Heart left ventricle (tissue), 16 donors: ENCODE measurements at places on chromosomes 6 and 20. TPM values are rescaled to one million over a fixed set of nuclear protein-coding genes. Genes with fewer than 3 reads are reported as not detected.

GRCh38 chr6:167691533-167692312 is 135.0 kb upstream of the AFDN start:
- H3K27ac ChIP-seq = no peak overlapping the region
- H3K4me3 ChIP-seq = no peak overlapping the region
- no peaks in the 10 kb centered on the region for H3K27me3 ChIP-seq
- H3K36me3 ChIP-seq = no peaks in the 10 kb centered on the region
- DNase-seq = peak; percentile 18

- no peak overlapping the region for H3K4me3 ChIP-seq
- no peak for DNase-seq
- no peak overlapping the region for H3K27ac ChIP-seq
- H3K36me3 ChIP-seq = no peaks in the 10 kb centered on the region
- no peaks in the 10 kb centered on the region for H3K27me3 ChIP-seq
- H3K4me1 ChIP-seq = no peaks in the 10 kb centered on the region
Observed at GRCh38 chr6:44738601-44739146, 351.2 kb downstream of the CDC5L start.

The TOX2 gene
- total RNA-seq = 3.0 TPM

GRCh38 chr6:43291708-43292107 is 6.4 kb upstream of the SLC22A7 start:
- DNase-seq = no peak
- no peak overlapping the region for H3K27ac ChIP-seq
- H3K36me3 ChIP-seq = no peaks in the 10 kb centered on the region
- no peaks in the 10 kb centered on the region for H3K27me3 ChIP-seq
- H3K4me3 ChIP-seq = no peak overlapping the region
